ENCODE measurements at places on chromosomes 2 and 18. TPM values are rescaled to one million over a fixed set of nuclear protein-coding genes. Genes with fewer than 3 reads are reported as not detected.

UGT1A3 gene
- not detected for total RNA-seq

ADNP2 gene
- total RNA-seq, result 72.4 TPM

CRACDL gene
- 0.07 TPM for total RNA-seq

TTC21B gene
- total RNA-seq, result 27.3 TPM

Data from neural progenitor cell (in vitro differentiated cells).